ENCODE measurements at places on chromosomes 1 and 21. TPM values are rescaled to one million over a fixed set of nuclear protein-coding genes. Genes with fewer than 3 reads are reported as not detected.
A peak's percentile ranks its signal among the peaks of the same experiment; 100 is the strongest.

- DNase-seq, result no peak
Measured at GRCh38 chr1:53556657-53557227, 97.5 kb downstream of the DMRTB1 start.

GRCh38 chr1:205961991-205962820 lies 18.9 kb upstream of the SLC26A9 start:
- DNase-seq, result peak; percentile 43

DNA sequence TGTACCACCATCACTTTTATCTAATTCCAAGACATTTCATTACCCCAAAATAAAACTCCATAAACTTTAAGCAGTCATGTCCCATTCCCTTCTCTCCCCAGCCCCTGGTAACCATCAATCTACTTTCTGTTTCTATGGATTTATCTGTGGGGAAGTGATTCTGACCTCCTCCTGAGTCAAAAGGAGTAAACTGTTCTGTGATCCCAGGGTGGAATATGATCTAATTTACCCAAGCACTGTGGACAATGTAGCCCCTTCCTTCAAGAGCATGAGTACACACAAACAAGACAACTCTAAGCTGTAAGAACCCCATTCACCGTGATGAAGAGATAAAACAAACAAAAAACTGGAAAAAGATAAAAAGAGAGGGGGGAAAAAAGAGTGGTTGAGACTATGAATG lies 77.9 kb downstream of the PLPP3 start:
- DNase-seq, result no peak

DNA sequence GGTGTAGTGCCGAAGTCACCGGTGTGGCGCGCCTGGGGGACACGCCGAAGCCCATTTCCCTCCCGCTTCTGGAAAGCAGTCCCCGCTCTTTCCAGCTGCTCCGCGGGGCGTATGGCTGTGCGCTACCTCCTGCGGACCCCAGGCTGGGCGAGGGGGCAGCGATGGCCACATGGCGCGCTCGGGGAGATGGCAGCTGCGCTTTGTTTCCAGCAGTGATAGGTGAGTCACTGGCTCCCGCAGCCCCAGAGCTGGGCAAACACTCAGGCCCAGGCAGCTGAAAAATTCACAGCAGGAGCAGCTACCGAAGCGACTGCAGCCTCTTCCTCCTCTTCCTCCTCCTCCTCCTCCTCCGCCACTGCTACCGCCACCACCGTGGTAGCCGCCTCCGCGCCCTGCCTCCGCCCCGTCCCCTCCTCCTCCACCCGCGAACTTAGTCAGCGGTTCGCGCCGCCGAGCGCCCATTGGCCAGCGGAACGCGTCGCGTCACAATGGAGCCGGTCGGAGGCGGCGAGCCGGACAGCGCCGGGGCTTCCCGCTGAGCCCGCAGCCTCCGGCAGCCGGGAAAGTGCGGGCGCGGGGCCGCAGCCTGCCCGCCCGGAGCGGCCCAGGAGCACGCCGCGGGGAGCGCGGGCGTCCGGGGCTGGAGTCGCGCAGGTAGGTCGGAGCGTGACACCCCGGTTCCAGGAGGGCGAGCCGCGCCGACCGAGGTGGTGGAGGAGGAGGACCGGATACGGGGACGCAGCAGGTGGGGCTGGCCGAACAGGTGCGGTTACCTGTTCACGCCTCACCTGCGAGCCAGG lies at the start of gene LRRC8B:
Gene LRRC8B (plus strand): TSS at position 461 of the 800 bp plus-strand sequence. CDS start 57,822 bp downstream, outside the sequence.
- peak; percentile 76 for DNase-seq

DNA sequence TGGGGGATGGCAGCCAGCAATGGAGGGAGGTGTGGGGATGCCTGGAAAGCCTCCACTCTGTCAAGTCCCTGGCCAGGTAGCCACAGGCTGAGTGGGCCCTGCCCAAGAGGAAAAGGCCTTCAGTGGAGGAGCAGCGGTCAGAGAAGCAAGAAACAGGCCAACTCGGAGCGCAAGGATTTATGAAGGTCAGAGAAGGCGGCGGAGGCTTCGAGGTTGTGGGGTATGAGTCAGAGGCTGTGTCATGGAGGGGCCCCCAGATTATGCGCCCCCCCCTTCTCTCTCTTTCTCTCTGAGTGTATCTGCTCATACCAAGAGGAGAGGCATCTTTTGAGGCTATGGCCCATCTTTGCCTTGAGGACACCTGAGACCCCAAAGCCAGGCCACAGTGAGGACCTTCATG lies 99.5 kb downstream of the CASZ1 start:
- peak; percentile 25 for DNase-seq

DNA sequence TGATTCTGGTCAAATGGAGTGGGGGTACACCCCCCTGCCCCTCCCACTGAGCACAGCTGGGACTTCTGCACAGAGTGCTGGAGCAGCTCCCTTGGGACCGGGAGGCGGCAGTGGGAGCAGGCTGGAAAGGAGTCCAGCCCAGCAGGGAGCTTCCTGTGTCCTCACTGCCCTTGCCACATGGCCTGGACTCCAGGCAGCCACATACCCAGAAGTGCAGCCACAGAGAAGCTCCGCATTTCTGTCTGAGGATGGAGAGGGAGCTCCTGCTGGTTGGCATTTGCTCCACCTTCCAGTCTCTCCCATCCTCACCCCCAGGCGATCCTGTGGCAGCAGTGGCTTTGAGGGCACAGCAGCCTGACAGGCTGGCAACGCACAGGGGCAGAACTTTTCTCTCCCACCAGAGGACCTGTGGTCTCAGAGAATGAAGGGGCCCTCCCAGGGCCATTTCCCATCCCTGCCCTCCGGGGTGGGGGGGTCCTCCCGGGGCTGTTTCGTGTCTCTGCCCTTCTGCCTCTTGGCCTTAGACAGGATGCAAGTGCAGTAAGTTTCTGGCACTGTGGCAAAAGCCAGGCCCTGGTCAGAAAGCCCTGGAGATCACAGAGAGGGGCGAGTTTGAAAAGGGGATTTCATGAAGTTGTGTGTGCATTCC lies 103.6 kb upstream of the COL6A1 start:
- DNase-seq, result peak; percentile 85

DNA sequence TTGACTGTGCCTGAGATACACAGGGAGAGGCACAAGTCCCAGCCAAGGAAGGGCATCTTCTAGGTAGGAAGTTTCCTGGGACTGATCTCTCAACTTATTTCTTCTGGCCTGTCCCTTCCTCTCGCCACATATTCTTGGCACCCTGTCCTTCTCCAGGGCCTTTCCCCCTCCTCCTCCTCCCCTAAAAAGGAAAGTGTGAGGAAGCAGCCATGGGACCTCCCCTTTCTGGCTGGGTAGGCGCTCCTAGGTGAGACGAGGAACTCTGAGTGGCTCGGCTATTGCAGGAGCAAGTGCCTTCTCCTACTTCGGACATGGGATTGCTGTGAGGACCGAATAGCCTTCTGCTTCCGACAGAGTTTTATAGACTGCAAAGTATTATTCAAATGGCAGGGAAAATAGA lies 15.5 kb upstream of the MTARC2 start:
- DNase-seq, result peak; percentile 7

- peak; percentile 54 for DNase-seq
Measured at GRCh38 chr1:221725735-221726672, 15.9 kb downstream of the DUSP10 start.

- peak; percentile 51 for DNase-seq
Measured at GRCh38 chr1:90821788-90822359, 104.8 kb upstream of the BARHL2 start.

GRCh38 chr1:109277434-109278204 lies 5.3 kb downstream of the PSRC1 start:
- DNase-seq, result peak; percentile 66

GRCh38 chr1:38528623-38529022 lies 330.9 kb downstream of the RRAGC start:
- DNase-seq, result no peak

DNA sequence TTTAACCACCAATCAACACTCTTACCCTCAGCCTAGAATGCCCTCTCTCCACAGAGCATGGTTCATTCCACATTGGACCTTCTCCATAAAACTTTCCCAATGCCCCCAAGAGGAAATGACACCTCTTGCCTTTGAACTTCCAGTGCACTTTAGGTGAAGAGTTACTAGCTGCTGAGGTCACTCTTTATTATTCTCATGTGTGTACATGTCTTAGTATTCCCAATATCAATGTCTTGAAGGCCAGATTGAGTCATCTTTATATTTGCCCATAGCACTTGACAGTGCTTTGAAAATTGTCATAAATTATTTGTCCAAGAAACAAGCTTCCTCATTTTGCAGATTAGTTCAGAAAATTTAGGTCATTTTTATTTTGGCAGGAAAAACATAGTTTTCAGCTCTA lies 8.1 kb upstream of the DNASE2B start:
- DNase-seq, result no peak

DNA sequence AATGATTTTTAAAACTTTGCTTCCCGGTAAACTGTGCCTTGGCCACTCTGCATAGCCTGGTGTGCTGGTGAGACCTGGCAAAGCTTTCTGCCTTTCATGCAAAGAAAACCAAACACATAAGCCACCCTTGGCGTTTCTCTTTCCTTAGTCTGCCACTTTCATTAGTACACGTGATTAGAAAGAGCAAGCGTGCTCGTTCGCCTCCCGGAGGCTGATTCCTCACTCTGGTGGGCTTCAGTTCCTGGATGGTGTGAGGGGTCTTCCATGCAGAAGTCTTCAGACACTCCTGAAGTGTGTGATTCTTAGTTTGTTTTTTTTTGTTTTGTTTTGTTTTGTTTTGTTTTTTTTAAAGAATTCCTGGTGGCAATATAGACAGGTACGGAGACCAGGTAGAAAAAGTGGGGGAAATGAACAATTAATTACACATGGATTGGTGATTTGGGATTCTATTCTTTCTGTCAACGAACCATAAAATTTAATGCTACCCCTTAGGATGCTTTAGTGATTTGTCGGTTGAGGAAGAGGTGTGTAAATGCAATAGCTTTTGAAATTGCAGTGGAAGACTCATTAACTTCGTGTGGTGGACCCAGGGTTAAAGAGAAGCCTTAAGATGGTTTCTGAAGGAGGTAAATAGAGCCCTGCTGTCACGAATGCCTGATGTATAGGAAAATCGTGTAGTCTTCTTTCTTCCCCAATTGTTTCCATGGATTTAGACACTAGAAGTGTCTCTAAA lies 2.1 kb downstream of the GALNT2 start:
- peak; percentile 29 for DNase-seq

GRCh38 chr1:234604495-234605398 lies 5.2 kb downstream of the IRF2BP2 start:
- peak; percentile 62 for DNase-seq

DNA sequence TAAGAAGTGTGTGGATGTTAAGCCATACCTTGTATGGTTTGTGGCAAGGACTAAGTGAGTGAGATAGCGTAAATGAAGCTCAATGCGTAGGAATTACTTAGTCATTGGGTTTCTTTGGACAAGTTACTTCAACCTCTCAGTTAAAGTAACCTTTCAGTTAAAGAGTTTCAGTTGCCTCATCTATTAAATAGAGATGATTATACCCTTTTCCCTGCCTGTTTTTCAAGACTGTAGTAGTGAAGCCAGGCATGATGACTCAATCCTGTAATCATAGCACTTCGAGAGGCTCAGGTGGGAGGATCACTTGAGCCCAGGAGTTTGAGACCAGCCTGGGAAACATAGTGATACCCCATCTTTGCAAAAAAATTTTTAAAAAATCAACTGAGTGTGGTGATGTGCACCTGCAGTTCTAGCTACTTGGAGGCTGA lies 6.3 kb downstream of the ZMPSTE24 start:
- no peak for DNase-seq

DNA sequence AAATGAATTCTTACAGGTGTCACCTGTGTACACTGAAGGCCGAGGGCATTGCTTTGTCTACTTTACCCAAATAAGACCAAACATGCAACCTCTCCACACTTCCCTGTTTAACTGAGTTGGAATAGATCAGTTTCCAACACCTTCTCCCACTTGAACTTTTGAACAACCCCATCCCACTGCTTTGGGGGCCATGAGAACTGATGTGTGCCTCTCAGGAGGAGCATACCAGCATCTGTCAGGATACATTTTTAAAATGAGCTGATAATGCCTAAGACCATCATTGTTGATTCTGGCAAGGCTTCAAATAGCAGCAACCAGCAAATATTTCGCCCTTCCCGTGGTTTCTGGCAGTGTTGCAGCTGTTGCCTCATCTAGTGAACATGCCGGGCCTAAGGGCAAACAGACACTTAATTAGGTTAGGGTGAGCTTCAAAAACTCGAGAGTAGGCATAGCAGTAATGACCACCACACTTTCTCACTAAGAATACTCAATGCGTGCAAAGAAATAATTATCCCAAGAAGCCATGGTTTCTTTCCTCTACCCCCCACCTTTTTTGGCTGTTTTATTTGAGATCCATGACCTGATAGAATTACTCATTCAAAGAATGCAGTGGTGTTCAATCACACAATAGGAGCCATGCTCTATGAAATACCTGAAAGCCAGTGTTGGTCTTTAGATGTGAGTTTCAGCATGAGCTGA lies 63.7 kb downstream of the MAP10 start:
- DNase-seq, result peak; percentile 100

GRCh38 chr1:90723590-90724108 lies 6.5 kb upstream of the BARHL2 start:
- no peak for DNase-seq

- DNase-seq, result peak; percentile 82
Measured at GRCh38 chr1:117146575-117147340, 25.2 kb upstream of the TRIM45 start.

- DNase-seq, result no peak
Measured at GRCh38 chr1:220786057-220786336, 716 bp upstream of the MTARC1 start.

DNA sequence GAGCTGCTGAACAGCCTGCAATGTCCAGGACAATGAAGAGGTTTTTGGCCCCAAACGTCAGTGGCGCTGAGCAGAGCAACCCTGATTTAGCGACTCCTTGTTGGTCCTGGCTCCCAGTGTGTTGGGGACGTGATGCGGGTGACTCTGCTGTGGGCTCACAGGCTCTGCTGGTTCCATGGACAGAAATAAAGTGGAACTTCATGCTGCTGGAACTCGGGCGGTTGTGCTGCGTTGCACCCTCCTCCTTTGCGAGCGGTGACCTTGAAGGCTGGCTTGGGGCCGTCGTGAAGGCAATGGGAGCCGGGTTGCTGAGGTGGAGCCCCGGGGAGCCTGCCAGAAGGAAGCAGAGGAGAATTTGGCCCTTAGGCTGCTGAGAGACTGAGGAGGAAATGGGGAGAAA lies 122.6 kb upstream of the C1orf174 start:
- no peak for DNase-seq

DNA sequence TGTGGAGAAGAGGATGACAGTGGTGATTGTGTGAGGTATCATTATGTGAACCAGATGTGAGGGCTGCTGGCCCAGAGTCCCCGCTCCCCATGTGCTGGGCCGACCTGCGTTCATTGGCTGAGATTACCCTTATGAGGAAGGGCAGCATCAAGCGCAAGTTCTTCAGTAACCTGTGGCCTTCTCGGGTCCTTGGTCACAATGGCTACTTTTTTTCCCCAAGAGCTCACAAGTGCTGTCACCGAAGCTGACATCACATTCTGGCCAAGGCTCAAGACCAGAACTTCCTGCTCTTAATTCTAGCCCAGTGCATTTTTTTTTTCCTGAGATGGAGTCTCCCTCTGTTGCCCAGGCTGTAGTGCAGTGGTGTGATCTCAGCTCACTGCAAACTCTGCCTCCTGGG lies 262.9 kb downstream of the RHOU start:
- no peak for DNase-seq

The PLA2G2D gene
- total RNA-seq, result not detected

The HJV gene
- total RNA-seq, result not detected

The FABP3 gene
- 6.6 TPM for total RNA-seq

The DYNLT5 gene
- total RNA-seq, result not detected

The CHIA gene
- not detected for total RNA-seq

The ATP1A4 gene
- not detected for total RNA-seq

The OR2W3 gene
- total RNA-seq, result not detected

The LCE1A gene
- total RNA-seq, result not detected

The ITLN1 gene
- not detected for total RNA-seq

The SRP9 gene
- 555 TPM for total RNA-seq

The PIK3CD gene
- total RNA-seq, result 16.1 TPM

The F13B gene
- total RNA-seq, result not detected
